ENCODE measurements at places on chromosomes 2 and 18. TPM values are rescaled to one million over a fixed set of nuclear protein-coding genes. Genes with fewer than 3 reads are reported as not detected.

The SEPTIN10 gene
- total RNA-seq: 46.9 TPM

The TIMM21 gene
- total RNA-seq: 36.8 TPM

The MYO7B gene
- 0.89 TPM for total RNA-seq

The IL1R2 gene
- total RNA-seq: not detected

The ANKRD30B gene
- 0.67 TPM for total RNA-seq

The POMC gene
- not detected for total RNA-seq

The EHD3 gene
- 0.30 TPM for total RNA-seq

The TMBIM1 gene
- 125 TPM for total RNA-seq

The MC5R gene
- total RNA-seq: 0.69 TPM

The GPR45 gene
- not detected for total RNA-seq

The MSTN gene
- 13.7 TPM for total RNA-seq

- no peak for DNase-seq
These were observed 166.9 kb downstream of the MIB1 start for GRCh38 chr18:21907451-21907850.

GRCh38 chr2:108787216-108787541 lies 608 bp downstream of the CCDC138 start:
- DNase-seq: no peak

DNA sequence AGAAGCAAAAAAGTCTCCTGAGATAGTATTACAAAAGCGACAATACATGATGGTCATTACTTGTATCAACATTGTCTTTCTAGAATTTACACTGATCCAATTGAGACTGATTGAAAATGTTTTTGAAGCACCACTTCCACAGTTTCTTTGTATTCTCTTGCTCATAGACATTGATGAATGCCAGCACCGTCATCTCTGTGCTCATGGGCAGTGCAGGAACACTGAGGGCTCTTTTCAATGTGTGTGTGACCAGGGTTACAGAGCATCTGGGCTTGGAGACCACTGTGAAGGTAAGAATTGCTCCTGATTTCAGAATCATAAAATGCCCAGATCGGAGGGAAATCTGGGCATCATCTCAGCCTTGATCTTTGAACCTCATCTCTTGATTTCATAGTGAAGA lies 175.1 kb upstream of the RASGRP3 start:
- DNase-seq: no peak

GRCh38 chr18:79558933-79559416 lies 120.6 kb upstream of the CTDP1 start:
- DNase-seq: no peak

GRCh38 chr2:25939257-25939668 lies 43.0 kb downstream of the KIF3C start:
- DNase-seq: no peak

- peak; percentile 96 for DNase-seq
These were observed 555 bp downstream of the TMEM18 start for GRCh38 chr2:676647-677055.

DNA sequence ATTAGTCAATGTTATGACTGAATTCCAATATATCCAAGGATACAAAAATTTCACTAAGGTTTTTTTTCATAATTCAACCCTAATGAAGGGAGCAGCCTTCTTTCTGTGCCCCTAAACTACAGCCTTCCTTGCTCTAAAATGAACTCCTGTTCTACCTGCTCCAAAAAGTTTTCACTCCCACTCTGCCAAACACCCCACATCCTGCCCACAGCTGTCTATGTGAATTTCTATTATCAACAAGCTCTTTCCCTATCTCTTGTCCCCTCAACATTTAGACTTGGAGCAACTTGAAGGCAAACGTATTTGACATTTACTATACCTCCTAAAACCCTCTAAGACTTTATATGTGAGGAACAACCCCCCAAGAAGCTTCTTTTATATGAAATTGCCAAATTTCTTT lies 2.5 kb downstream of the STAT4 start:
- no peak for DNase-seq

- DNase-seq: no peak
These were observed 58.3 kb downstream of the ETAA1 start for GRCh38 chr2:67455219-67456142.

DNA sequence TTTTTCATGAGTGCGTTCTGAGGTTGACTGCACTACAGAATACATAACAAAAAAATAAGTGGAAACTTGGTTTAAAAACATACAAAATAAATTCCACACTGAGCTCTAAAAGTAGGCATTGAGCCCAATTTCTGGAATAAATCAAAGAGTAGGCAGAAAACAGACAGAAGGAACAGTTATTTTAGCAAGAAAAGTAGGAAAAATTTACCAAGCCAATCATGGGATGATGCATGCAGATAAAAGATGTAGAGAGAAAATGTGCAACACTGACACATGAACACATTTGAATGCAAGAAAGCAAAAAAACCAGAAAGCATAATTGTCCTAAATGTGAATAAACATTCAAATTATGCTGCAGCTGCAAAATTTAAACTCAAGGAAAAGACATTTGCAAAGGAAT lies 308.3 kb downstream of the DLGAP1 start:
- no peak for DNase-seq

DNA sequence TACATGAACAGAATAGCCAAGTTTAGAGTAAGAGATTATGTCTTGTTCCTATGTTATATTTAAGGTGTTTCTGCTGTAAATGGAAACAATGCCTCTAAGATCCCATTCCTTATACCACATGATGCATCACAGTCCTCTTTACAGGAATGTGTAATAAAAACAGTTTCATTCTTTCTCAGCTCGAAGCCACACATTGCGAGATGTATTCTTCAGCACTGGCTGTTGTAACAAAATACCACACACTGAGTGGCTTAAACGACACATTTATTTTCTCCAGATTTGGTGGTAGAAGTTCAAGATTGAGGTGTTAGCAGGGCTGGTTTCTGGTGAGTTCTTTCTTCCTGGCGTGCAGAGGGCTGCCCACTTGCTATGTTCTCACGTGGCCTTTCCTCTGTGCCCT lies 246.2 kb downstream of the SOCS6 start:
- DNase-seq: no peak

Measured in MG63 (cell line).